ENCODE measurements at places on chromosomes 11 and 22. TPM values are rescaled to one million over a fixed set of nuclear protein-coding genes. Genes with fewer than 3 reads are reported as not detected.

Gene SAA1
- total RNA-seq: not detected

Gene SCUBE2
- total RNA-seq: 0.10 TPM

- H3K4me1 ChIP-seq: peaks cover 23% of the 10 kb centered on the region
- peak overlapping the region; percentile 93 for H3K27ac ChIP-seq
- no peaks in the 10 kb centered on the region for H3K27me3 ChIP-seq
- H3K4me3 ChIP-seq: peak overlapping the region; percentile 84
- H3K36me3 ChIP-seq: peaks cover 2% of the 10 kb centered on the region
- DNase-seq: no peak
Measured at GRCh38 chr11:104799251-104799650, 99.0 kb downstream of the CASP12 start.

GRCh38 chr11:47387944-47388696, 9.8 kb upstream of the SPI1 start:
- H3K27me3 ChIP-seq: no peaks in the 10 kb centered on the region
- no peaks in the 10 kb centered on the region for H3K36me3 ChIP-seq
- H3K27ac ChIP-seq: no peak overlapping the region

Gene CEP164
- total RNA-seq: 52.6 TPM

GRCh38 chr22:37283393-37283937, 1.2 kb downstream of the CYTH4 start:
- no peaks in the 10 kb centered on the region for H3K27me3 ChIP-seq
- H3K4me1 ChIP-seq: peaks cover 48% of the 10 kb centered on the region
- H3K4me3 ChIP-seq: peak overlapping the region; percentile 99
- peak overlapping the region; percentile 100 for H3K27ac ChIP-seq
- peak; percentile 50 for DNase-seq

Gene HEPHL1
- total RNA-seq: not detected

GRCh38 chr11:48104568-48104924, 112.1 kb upstream of the OR4B1 start:
- no peak overlapping the region for H3K4me3 ChIP-seq
- peaks cover 45% of the 10 kb centered on the region for H3K4me1 ChIP-seq
- H3K27me3 ChIP-seq: no peaks in the 10 kb centered on the region
- no peaks in the 10 kb centered on the region for H3K36me3 ChIP-seq

- H3K4me3 ChIP-seq: no peak overlapping the region
- DNase-seq: no peak
- peaks cover 10% of the 10 kb centered on the region for H3K4me1 ChIP-seq
Measured at GRCh38 chr11:112050721-112051120, 23.1 kb downstream of the PIH1D2 start.

DNA sequence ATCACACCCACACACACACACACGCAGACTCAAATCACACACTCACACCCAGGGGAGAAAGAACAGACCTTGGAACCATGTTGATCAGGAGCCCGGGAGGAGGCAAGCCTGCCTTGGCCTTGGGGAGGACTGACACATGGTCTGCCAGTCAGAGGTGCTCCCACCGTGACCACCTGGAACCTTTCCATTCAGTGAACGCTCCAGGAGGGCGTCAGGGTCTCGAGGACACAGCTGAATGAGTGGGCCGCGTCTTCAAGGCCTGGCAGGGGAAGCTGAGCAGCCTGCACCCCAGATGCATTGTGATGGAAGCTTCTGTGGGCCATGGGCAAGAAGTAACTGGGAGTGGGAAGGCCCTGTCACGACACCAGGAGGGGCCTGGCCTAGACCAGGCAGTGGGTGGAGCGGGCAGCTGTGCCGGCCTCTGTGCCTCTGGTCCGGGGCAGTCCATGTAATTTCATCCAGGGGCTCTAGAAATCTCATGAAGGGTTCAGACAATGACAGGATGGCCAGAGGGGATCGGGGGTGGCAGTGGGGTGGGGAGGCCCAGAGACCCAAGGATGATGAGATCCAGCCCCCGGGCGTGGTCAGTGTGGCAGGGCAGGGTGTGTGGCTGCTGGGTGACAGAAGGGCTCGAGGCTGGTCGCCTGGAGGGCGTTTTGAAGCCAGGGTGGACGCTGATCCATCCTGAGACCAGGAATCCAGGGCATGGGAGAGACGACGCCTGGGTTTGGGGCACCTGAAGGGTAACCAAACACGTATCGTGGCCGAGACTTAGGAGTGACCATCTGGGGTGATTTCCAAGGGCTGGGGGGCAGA, 53.7 kb downstream of the IGF2 start:
- H3K36me3 ChIP-seq: no peaks in the 10 kb centered on the region
- DNase-seq: no peak
- H3K27me3 ChIP-seq: no peaks in the 10 kb centered on the region
- H3K4me3 ChIP-seq: no peak overlapping the region
- no peak overlapping the region for H3K27ac ChIP-seq
- no peaks in the 10 kb centered on the region for H3K4me1 ChIP-seq

- no peak for DNase-seq
- H3K36me3 ChIP-seq: peaks cover 9% of the 10 kb centered on the region
- H3K4me1 ChIP-seq: peaks cover 36% of the 10 kb centered on the region
- H3K27ac ChIP-seq: peak overlapping the region; percentile 81
Measured at GRCh38 chr11:67252831-67253239, 13.4 kb upstream of the GRK2 start.

DNA sequence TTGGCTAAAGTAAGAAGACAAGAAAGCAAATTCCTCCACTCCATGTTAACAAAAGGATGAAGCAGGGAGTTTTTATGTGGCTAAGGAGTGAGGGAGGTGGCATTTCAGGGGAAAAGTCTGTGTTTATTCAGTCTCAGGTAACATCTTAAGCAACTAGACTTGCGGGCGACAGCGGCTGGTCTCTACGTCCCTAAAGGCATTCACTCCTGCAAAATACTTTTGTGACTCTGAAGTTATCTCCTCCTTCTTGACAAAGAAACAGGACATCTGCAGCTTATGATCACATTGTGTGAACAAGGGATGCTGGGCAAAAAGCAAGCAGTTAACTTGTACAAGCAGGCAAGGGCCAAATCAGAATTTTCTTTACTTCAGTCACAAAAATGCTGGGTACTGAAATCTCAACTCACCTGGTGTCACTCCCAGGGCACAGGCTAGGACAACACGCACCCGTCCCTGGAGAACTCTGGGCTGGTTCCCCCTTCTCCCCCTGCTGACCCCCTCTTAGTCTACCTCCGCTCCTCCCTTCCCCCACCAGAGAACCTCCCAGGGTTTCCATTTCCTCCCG, 38.3 kb downstream of the IGLL5 start:
- H3K36me3 ChIP-seq: no peaks in the 10 kb centered on the region
- H3K27me3 ChIP-seq: peaks cover 4% of the 10 kb centered on the region
- DNase-seq: no peak
- no peak overlapping the region for H3K27ac ChIP-seq
- peaks cover 28% of the 10 kb centered on the region for H3K4me1 ChIP-seq

DNA sequence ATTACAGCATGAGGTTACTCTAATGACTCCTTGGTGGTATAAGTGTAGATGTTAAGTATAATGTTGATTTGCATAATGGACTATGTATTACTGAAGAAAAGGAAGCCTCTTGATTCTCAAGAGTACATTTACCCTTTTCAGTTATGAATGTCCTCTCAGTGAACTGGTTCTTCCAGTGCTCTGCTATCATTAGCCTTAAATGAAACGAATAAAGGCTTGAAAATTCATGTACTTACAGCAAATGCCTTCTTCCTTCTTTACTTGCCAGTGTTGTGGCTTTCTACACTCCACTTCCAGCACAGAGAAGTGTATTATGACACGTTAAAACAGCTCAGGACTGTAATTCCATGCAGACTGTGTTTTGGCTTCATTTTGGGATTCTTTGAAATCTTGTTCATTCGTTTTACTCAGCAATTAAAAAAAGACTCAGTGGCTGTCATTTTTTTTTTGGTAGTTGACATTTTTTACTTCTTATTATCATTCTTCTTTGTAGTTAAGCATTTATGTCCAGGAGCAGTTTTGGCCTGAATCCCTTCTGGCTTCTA, 96.9 kb downstream of the MTMR3 start:
- H3K27ac ChIP-seq: no peak overlapping the region
- no peak overlapping the region for H3K4me3 ChIP-seq
- peaks cover 5% of the 10 kb centered on the region for H3K4me1 ChIP-seq
- no peaks in the 10 kb centered on the region for H3K27me3 ChIP-seq
- H3K36me3 ChIP-seq: peaks cover 7% of the 10 kb centered on the region

Gene CNTN5
- total RNA-seq: not detected

DNA sequence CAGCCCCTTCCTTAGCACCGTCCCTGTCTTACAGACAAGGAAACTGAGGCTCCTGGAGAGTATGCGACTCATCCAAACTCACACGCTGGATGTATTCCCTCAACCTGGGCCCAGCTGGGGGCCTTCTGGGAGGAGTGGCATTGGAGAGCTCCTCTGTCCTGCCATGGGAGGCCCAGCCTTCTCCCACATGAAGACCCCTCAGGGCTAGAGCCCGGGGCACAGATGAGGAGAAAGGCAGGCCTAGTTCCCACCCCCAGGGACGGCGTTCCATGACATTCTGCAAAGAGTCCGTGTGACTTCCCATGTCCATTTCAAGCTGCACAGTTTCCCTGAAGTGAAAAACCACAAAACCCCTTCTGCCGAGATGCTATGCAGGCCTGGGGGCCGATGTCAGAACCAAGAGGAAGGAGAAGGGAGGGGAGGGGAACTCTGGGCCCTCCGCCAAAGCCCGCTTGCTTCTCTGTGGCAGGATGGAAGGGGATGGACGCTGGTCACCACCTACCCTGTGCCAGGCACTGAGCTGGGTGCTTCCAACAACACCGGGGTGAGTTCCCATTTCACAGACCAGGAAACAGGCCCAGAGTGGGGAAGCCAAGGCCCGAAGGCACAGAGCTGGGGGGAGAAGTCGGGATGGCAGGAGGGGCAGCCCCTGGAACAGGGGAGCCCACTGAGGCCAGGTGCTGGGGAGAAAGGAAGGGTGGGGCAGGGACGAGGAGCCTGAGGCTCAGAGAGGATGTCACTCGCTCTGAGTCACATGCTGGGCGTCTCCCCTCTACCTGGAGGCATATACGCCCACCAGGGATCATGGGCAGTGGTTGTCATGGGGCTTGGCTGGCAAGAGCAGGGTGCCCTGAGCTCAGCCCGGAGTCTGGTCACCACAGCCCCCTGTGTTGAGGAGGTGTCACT, 15.7 kb downstream of the RAC2 start:
- H3K4me3 ChIP-seq: peak overlapping the region; percentile 86
- H3K27me3 ChIP-seq: no peaks in the 10 kb centered on the region
- H3K27ac ChIP-seq: peak overlapping the region; percentile 97
- peaks cover 70% of the 10 kb centered on the region for H3K4me1 ChIP-seq
- no peak for DNase-seq

- H3K27ac ChIP-seq: no peak overlapping the region
- no peak overlapping the region for H3K4me3 ChIP-seq
- no peaks in the 10 kb centered on the region for H3K4me1 ChIP-seq
- H3K27me3 ChIP-seq: no peaks in the 10 kb centered on the region
Measured at GRCh38 chr11:24070435-24070834, 426.4 kb upstream of the LUZP2 start.

DNA sequence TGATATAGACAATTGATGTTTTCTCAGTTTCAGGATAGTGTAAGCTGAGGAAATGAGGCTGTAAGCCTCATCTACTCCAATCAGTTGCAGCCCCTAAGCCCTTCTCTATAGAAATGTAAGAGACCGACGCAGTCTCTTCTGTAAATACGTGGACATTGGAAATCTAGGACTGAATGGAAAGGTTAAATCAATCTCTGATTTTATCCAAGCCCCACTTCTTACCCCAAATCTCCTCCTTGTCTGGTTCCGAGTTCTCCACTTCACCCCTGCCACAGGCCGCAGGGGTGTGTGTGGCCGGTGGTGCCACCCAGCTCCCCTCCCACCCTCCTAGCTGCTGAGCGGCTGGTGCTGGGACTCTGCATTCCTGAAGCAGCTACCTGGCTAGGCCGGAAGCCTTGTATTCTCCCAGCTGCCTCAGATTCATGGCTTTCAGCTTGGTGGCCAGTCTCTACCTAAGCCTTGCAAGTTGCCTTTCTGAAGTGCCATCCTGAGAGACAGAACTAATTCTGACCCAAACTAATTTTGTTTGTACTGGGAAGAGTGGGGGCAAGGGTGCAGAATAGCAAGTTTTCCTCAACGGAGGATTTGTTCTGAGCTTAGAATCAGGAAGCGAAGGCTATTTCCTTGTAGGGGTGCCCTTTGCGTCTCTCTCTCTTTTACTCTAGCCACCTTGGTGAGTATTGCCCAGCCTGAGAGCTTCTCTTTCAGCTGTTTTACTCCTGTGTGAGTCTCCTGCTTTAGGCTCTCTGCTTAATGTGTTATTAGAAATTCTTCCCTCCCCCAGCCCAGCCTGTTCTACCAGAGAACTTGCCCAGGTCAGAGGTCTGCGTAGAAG, 749 bp downstream of the VWA5A start:
- H3K4me1 ChIP-seq: peaks cover 17% of the 10 kb centered on the region
- H3K4me3 ChIP-seq: peak overlapping the region; percentile 96
- H3K27ac ChIP-seq: peak overlapping the region; percentile 51
- peaks cover 12% of the 10 kb centered on the region for H3K36me3 ChIP-seq

- no peaks in the 10 kb centered on the region for H3K36me3 ChIP-seq
- peaks cover 60% of the 10 kb centered on the region for H3K27me3 ChIP-seq
- DNase-seq: no peak
- no peak overlapping the region for H3K27ac ChIP-seq
Measured at GRCh38 chr22:36577019-36577418, 48.1 kb upstream of the EIF3D start.

- H3K27ac ChIP-seq: no peak overlapping the region
- no peak overlapping the region for H3K4me3 ChIP-seq
- peaks cover 11% of the 10 kb centered on the region for H3K27me3 ChIP-seq
- DNase-seq: no peak
- H3K36me3 ChIP-seq: peaks cover 2% of the 10 kb centered on the region
Measured at GRCh38 chr11:66904981-66905521, 48.2 kb downstream of the LRFN4 start.

DNA sequence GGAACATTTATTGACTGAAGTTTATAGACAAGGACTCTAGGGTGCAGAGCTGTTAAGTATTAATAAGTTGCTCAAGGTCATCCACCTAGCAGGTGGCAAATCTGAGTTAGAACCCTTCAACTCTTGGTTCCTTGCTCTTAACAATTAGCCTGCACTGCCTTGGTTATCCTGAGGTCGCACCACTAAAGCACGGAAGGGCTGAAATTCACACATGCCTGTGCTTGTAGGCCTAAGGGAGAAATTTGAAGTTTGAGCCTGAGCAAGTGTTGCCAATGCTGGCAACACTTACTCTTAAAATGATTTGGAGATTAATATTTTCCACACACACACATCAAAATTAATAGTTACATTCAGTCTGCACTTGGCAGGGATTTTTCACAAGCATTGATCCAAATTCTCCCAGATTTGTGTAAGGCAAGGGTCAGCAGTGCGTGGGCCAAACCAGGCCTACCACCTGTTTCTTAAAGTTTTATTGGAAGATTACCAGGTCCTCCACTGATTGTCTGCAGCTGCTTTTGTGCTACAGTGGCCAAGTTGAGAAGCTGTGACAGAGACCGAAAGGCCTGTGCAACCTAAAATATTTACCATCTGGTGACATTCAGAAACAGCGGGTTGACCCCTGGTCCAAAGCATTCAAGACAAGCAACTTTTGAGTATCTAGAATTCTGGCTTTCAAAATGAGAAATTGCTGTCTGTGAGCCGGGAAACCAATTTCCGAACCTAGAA, 16.3 kb downstream of the APOL5 start:
- peaks cover 3% of the 10 kb centered on the region for H3K4me1 ChIP-seq
- DNase-seq: no peak
- H3K27me3 ChIP-seq: peaks cover 52% of the 10 kb centered on the region

GRCh38 chr22:39643311-39644083, 72.9 kb downstream of the CACNA1I start:
- no peak overlapping the region for H3K27ac ChIP-seq
- peaks cover 3% of the 10 kb centered on the region for H3K4me1 ChIP-seq
- peaks cover 9% of the 10 kb centered on the region for H3K27me3 ChIP-seq
- DNase-seq: no peak
- H3K4me3 ChIP-seq: no peak overlapping the region

All from T-helper 17 cell (primary cell).